ENCODE measurements at places on chromosomes 3 and 15. TPM values are rescaled to one million over a fixed set of nuclear protein-coding genes. Genes with fewer than 3 reads are reported as not detected.

- DNase-seq, result no peak
- H3K27me3 ChIP-seq, result no peaks in the 10 kb centered on the region
- H3K4me1 ChIP-seq, result no peaks in the 10 kb centered on the region
- H3K4me3 ChIP-seq, result no peak overlapping the region
- H3K36me3 ChIP-seq, result no peaks in the 10 kb centered on the region
Observed at GRCh38 chr3:31836131-31837075, 144.7 kb downstream of the OSBPL10 start.

- peak overlapping the region; percentile 14 for H3K27ac ChIP-seq
- no peaks in the 10 kb centered on the region for H3K27me3 ChIP-seq
- no peak for DNase-seq
Observed at GRCh38 chr15:71128939-71129562, 13.8 kb downstream of the THSD4 start.

- no peak overlapping the region for H3K27ac ChIP-seq
- no peak overlapping the region for H3K4me3 ChIP-seq
- no peak for DNase-seq
- H3K36me3 ChIP-seq, result no peaks in the 10 kb centered on the region
- H3K27me3 ChIP-seq, result peaks cover 6% of the 10 kb centered on the region
- H3K4me1 ChIP-seq, result no peaks in the 10 kb centered on the region
Observed at GRCh38 chr3:113552851-113553250, 20.5 kb downstream of the SIDT1 start.

DNA sequence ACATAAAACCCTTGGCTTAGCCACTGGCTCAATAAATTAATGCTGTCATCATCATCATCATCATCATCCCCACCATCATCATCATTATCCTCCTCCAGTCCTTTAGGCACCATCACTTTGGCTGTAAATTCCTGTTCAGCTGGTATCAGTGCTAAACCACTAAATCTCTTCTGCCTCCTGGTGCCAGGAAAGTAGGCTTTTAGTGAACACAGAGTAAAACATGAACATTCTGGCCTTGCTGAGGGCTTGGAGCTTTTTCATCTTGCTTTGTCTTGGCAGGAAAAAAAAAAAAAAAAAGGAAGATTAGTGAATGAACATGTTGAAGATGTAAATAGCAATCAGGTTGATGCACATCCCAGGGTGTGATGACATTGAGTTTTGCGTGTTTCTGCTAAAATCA, 67.3 kb upstream of the EIF1B start:
- no peaks in the 10 kb centered on the region for H3K36me3 ChIP-seq
- H3K27ac ChIP-seq, result no peak overlapping the region
- DNase-seq, result no peak
- H3K4me3 ChIP-seq, result no peak overlapping the region
- no peaks in the 10 kb centered on the region for H3K27me3 ChIP-seq
- H3K4me1 ChIP-seq, result no peaks in the 10 kb centered on the region

- no peaks in the 10 kb centered on the region for H3K4me1 ChIP-seq
- no peaks in the 10 kb centered on the region for H3K27me3 ChIP-seq
- H3K4me3 ChIP-seq, result no peak overlapping the region
- H3K36me3 ChIP-seq, result no peaks in the 10 kb centered on the region
- no peak overlapping the region for H3K27ac ChIP-seq
Observed at GRCh38 chr3:1823867-1824266, 274.8 kb upstream of the CNTN4 start.

GRCh38 chr3:160919942-160920341, 163.9 kb downstream of the PPM1L start:
- H3K27ac ChIP-seq, result no peak overlapping the region
- no peaks in the 10 kb centered on the region for H3K36me3 ChIP-seq
- H3K4me3 ChIP-seq, result no peak overlapping the region
- H3K27me3 ChIP-seq, result no peaks in the 10 kb centered on the region
- peaks cover 16% of the 10 kb centered on the region for H3K4me1 ChIP-seq
- DNase-seq, result no peak

DNA sequence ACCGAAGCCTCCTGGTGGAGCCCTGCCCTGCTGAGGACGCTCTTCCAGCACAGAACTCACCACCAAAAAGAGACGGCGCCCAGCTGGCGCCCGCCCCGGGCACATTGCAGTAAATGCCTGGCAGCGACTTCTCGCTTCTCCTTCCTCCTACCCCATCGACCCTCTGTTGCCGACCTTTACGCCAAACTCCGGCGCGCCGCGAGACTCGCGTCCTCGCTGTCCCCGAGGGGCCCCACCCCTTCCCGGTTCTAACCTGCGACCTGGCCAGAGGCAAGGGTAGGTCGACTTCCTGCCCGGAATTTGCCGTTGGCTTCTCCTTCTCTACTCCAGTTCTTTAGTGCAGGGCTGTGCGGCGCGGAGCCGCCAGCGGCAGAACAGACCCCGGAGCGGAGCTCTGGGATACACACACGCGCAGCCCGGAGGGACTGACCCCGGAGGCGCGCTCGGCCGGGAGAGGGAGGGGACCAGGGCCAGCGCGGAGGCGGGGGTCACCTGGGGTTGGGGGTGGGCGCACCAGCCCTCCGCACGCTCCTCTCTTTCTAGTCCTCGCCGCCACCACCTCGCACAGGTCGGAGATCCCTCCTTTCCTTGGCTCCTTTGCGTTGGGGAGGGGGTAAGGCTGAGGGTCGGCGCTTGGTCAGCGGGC, 226.6 kb upstream of the AZI2 start:
- H3K4me3 ChIP-seq, result peak overlapping the region; percentile 56
- H3K36me3 ChIP-seq, result no peaks in the 10 kb centered on the region
- peaks cover 21% of the 10 kb centered on the region for H3K27me3 ChIP-seq
- H3K27ac ChIP-seq, result no peak overlapping the region
- peak; percentile 4 for DNase-seq
- H3K4me1 ChIP-seq, result peaks cover 9% of the 10 kb centered on the region

- DNase-seq, result no peak
- H3K36me3 ChIP-seq, result no peaks in the 10 kb centered on the region
- H3K27ac ChIP-seq, result no peak overlapping the region
- H3K4me1 ChIP-seq, result peaks cover 42% of the 10 kb centered on the region
Observed at GRCh38 chr15:100596792-100597191, 5.2 kb downstream of the LINS1 start.

MYZAP gene
- 970 TPM for total RNA-seq

IL12A gene
- total RNA-seq, result 0.53 TPM

CTXN2 gene
- not detected for total RNA-seq
